ENCODE measurements at places on chromosomes 12 and 14. TPM values are rescaled to one million over a fixed set of nuclear protein-coding genes. Genes with fewer than 3 reads are reported as not detected.

LBHD2 gene
- not detected for total RNA-seq

TOGARAM1 gene
- total RNA-seq = 18.5 TPM

RNASE9 gene
- total RNA-seq = not detected

CFL2 gene
- 34.6 TPM for total RNA-seq

RBP5 gene
- total RNA-seq = 1.1 TPM

C3AR1 gene
- 62.1 TPM for total RNA-seq

PRR4 gene
- total RNA-seq = 1.7 TPM

PLD4 gene
- 1.2 TPM for total RNA-seq

HCAR3 gene
- 6.9 TPM for total RNA-seq

BCL11B gene
- 2.3 TPM for total RNA-seq

SCNN1A gene
- total RNA-seq = 156 TPM

SAMD15 gene
- total RNA-seq = 2.8 TPM

CLEC9A gene
- total RNA-seq = 0.30 TPM

KERA gene
- total RNA-seq = not detected

LRRIQ1 gene
- 10.6 TPM for total RNA-seq

CACNA2D4 gene
- total RNA-seq = 7.0 TPM

NRL gene
- total RNA-seq = 2.0 TPM

SELPLG gene
- total RNA-seq = 59.9 TPM

TEX52 gene
- total RNA-seq = not detected

PLEKHH1 gene
- total RNA-seq = 4.6 TPM

SLC6A12 gene
- 14.2 TPM for total RNA-seq

TAS2R42 gene
- total RNA-seq = not detected

LUM gene
- total RNA-seq = 227 TPM

HAL gene
- 7.3 TPM for total RNA-seq

DNM1L gene
- total RNA-seq = 40.9 TPM

IAPP gene
- total RNA-seq = not detected

EIF2S3B gene
- total RNA-seq = 0.68 TPM

VPS37B gene
- 34.5 TPM for total RNA-seq

LARP4 gene
- 62.2 TPM for total RNA-seq

C12orf42 gene
- total RNA-seq = not detected

ERP27 gene
- 16.2 TPM for total RNA-seq

PRKCH gene
- 60.9 TPM for total RNA-seq

CARMIL3 gene
- total RNA-seq = 0.95 TPM

All from lower lobe of right lung (tissue), 2 donors.